RPMI7951 (cell line): ENCODE measurements at places on chromosomes 6 and 20. TPM values are rescaled to one million over a fixed set of nuclear protein-coding genes. Genes with fewer than 3 reads are reported as not detected.

NKX2-2 gene
- 0.20 TPM in 1 of 2 replicates, not detected in the other for total RNA-seq

C6orf163 gene
- total RNA-seq: 0.12 and 0.29 TPM in 2 replicates

MAP1LC3A gene
- 32.2 and 55.0 TPM in 2 replicates for total RNA-seq

PGC gene
- not detected in 2 replicates for total RNA-seq

DDO gene
- 5.5 and 6.0 TPM in 2 replicates for total RNA-seq

MYLK2 gene
- 0.36 and 0.59 TPM in 2 replicates for total RNA-seq

RPS6KA2 gene
- 4.3 and 7.3 TPM in 2 replicates for total RNA-seq

CPNE5 gene
- not detected in 2 replicates for total RNA-seq

GJE1 gene
- not detected in 2 replicates for total RNA-seq

PRKN gene
- not detected in 2 replicates for total RNA-seq

FAM83D gene
- total RNA-seq: 125 and 148 TPM in 2 replicates
